Body of pancreas (tissue), 4 donors: ENCODE measurements at places on chromosomes 4 and X. TPM values are rescaled to one million over a fixed set of nuclear protein-coding genes. Genes with fewer than 3 reads are reported as not detected.

The SPIN2A gene
- 0.26 TPM for total RNA-seq

The HSFX1 gene
- total RNA-seq, result 4.3 TPM

The RAB39B gene
- total RNA-seq, result not detected

The HTN1 gene
- not detected for total RNA-seq

The GRID2 gene
- total RNA-seq, result not detected

DNA sequence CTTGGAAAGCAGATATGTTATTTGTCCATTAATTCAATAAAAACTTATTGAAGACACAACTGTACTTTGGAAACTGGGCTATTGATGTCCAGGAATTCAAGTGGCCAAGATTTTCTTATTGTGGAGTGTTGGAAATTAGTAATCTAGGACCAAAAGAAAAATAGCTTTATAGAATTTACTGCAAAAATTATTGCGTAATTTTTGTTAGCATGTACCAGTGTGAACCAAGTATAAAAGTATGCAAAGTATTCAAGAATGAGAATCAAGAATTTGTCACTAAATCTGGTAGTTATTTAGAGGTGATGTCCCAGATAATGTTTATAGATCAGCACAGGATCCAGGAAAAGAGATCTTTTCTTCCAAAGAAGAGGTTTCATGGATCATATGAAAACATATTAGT lies 468.9 kb upstream of the CTSO start:
- H3K4me3 ChIP-seq, result no peak overlapping the region
- H3K36me3 ChIP-seq, result no peaks in the 10 kb centered on the region
- H3K27ac ChIP-seq, result no peak overlapping the region

DNA sequence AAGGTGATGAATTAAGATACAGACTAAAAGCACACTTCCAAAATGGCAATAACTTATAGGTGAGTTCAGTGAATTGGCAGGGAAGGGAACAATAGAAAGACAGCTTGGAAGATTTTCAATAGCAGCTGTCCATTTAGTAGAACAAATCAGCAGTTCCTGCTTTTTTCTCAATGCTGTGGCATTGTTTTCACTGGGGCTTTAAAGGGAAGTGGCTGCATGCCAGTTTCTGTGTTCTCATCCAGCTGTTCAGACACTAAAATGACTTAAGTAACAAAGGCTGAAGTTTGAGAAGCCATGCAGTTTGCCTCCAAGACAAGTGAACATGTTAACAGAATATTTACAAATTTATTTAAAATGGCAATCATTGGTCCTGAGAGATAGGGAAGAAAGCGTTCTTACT lies 291.9 kb downstream of the FAM47A start:
- DNase-seq, result no peak
- no peaks in the 10 kb centered on the region for H3K4me1 ChIP-seq
- no peak overlapping the region for H3K27ac ChIP-seq
- H3K27me3 ChIP-seq, result no peaks in the 10 kb centered on the region
- no peaks in the 10 kb centered on the region for H3K36me3 ChIP-seq

DNA sequence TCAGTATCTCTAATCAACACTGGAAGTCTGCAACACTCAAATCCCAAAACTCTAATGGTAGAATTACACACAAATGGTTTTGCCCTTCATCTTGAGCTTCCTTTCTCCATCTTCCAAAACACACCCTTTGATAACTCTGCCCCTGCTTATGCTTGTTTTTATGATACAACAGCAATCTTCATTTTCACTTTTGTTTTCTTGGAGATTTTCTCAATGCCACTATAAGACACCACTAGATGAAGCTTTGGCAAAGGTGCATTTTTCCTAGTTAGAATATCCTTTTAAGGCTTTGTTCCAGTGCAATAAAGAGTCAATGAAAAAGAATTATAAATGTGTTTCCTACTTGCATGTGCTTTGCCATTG lies 472.4 kb upstream of the NWD2 start:
- no peak overlapping the region for H3K4me3 ChIP-seq
- no peaks in the 10 kb centered on the region for H3K36me3 ChIP-seq
- no peaks in the 10 kb centered on the region for H3K27me3 ChIP-seq
- H3K27ac ChIP-seq, result no peak overlapping the region

DNA sequence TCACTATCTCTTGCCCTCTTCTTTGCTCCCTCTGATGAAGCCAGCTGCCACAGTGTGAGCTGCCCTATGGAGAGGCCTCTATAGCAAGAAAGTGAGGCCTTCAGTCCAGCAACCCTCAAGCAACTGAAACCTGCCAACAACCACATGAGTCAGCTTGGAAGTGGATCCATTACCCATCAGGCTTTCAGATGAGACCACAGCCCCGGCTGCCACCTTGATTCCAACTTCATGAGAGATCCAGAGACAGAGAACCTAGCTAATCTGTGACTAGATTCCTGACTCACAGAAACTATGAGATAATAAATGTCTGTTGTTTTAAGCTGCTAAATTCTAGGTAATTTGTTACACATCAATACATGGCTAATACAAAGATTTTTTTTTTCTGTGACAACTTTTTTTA lies 20.4 kb upstream of the WAS start:
- no peak overlapping the region for H3K27ac ChIP-seq
- H3K27me3 ChIP-seq, result no peaks in the 10 kb centered on the region
- no peak overlapping the region for H3K4me3 ChIP-seq
- no peak for DNase-seq

DNA sequence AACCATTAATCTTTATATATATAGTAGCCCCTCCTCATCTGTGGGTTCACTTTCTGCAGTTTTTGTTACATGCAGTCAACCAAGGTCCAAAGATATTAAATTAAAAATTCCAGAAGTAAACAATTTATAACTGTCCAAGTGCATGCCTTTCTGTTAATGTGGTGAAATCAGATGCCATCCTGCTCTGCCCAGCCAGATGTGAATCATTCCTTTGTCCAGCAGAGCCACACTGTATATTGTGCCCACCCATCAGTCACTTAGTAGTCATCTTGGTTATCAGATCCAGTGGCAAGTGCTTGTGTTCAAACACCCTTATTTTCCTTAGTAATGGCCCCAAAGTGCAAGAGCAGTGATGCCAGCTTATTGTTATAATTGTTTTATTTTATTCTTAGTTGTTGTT lies 17.2 kb upstream of the PRDM5 start:
- no peaks in the 10 kb centered on the region for H3K36me3 ChIP-seq
- no peak for DNase-seq
- no peaks in the 10 kb centered on the region for H3K27me3 ChIP-seq
- H3K4me3 ChIP-seq, result no peak overlapping the region
- no peaks in the 10 kb centered on the region for H3K4me1 ChIP-seq
- no peak overlapping the region for H3K27ac ChIP-seq

DNA sequence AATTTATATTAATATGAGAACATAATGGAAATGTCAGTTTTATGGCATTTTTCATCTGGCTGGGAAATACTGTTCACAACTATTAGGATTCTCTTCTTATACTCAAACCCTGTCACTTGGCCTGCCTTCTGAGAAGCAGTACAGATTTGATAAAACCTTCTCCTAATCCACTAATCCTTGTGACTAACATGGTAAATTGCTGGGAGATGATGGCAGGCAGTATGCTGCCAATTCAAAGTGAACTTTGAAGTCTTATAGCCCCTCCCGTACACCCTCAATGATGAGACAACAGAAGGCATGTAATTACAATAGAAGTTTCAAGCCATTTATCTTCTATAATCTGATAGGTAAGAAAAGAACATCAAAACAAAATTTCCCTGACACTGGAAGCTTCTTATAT lies 36.9 kb downstream of the PAQR3 start:
- no peaks in the 10 kb centered on the region for H3K4me1 ChIP-seq
- H3K4me3 ChIP-seq, result no peak overlapping the region
- no peak overlapping the region for H3K27ac ChIP-seq

- H3K4me3 ChIP-seq, result no peak overlapping the region
- no peaks in the 10 kb centered on the region for H3K27me3 ChIP-seq
- H3K36me3 ChIP-seq, result no peaks in the 10 kb centered on the region
- H3K4me1 ChIP-seq, result no peaks in the 10 kb centered on the region
- DNase-seq, result no peak
These were observed 96.2 kb upstream of the IL1RAPL2 start for GRCh38 chrX:104469771-104470170.

DNA sequence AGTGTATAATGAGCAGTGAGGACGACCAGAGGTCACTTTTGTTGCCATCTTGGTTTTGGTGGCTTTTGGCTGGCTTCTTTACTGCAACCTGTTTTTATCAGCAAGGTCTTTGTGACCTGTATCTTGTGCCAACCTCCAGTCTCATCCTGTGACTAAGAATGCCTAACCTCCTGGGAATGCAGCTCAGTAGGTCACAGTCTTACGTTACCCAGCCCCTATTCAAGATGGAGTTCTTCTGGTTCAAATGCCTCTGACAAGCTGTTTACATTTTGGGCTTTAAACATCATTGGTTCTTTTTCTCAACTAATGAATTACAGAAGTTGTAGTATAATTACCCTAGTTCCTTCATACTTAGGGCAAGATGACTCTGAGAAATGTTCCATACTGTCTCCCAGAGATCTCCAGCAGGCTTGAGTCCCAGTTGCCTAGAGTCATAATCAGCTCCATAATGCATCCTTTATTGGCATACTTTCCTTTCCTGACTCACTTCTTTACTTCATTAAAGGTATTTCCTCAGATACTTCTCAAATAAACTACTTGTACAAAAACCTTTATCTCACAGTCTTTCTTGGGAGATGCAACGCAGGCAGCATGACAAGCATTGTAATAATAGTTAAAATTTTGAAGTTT lies 136.5 kb downstream of the KDM6A start:
- no peak for DNase-seq
- H3K4me3 ChIP-seq, result no peak overlapping the region
- H3K27me3 ChIP-seq, result no peaks in the 10 kb centered on the region
- H3K36me3 ChIP-seq, result no peaks in the 10 kb centered on the region
- H3K27ac ChIP-seq, result no peak overlapping the region
- H3K4me1 ChIP-seq, result no peaks in the 10 kb centered on the region

GRCh38 chrX:101485212-101485949 lies at the start of gene ARMCX4:
Gene ARMCX4 (plus strand): TSS chrX:101485456. CDS start chrX:101488590, 3,134 bp downstream.
- no peak within 1 kb of the TSS for H3K4me3 ChIP-seq
- no peaks in the 10 kb centered on the region for H3K36me3 ChIP-seq

DNA sequence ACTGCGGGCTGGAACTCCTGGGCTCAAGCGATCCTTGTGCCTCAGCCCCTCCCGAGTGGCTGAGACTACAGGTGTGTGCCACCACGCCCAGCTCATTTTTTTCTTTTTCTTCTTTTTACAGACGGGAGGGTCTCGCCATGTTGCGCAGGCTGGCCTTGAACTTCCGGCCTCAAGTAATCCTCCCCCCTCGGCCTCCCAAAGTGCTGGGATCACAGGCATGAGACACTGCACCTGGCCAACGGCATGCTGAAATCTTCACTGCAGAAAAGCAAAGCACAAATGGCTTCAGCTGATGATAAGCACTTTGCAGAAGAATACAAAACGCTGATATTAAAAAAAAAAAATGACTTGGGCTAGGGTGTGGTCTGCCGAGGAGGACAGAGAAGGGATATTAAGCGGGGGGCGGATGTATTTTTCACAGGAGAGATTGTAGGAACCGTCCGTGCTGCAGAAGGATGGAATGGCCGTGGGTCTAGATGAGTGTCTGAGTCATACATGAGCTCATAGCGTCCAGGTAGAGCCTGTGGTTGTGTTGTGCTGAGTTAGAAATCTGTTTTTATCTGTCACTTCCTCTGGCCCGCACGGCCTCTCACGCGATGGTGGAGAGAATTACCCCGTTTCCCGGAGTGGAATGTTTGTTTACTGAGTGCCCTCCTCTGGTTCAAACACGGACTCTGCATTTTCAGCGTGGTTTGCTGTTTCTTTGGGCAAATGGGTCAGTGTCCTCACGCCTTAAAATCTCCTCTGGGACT lies 8.5 kb upstream of the AKAP17A start:
- H3K36me3 ChIP-seq, result no peaks in the 10 kb centered on the region
- no peak overlapping the region for H3K4me3 ChIP-seq

GRCh38 chr4:119209586-119209985 lies 2.9 kb upstream of the USP53 start:
- no peaks in the 10 kb centered on the region for H3K36me3 ChIP-seq
- no peaks in the 10 kb centered on the region for H3K27me3 ChIP-seq
- H3K4me3 ChIP-seq, result no peak overlapping the region
- DNase-seq, result no peak
- H3K27ac ChIP-seq, result no peak overlapping the region

DNA sequence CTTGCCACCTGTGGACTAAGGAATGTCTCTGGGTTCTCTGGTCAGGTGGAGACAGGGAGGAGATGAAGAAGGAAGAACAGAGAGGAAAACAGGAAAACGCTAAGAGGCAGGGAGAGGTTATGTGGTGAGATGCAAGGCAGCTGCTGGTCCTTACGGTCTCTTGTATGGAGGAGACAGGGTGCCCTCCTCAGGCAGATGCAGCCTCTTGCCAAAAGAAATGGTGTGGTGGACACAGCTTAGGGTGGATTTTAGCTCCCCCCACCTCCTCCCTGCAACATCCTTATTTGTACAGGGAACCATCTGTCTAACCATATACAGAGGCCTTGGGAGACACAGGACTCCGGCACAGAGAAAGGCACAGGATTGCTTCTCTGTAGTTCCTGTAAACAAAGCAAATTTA lies 9.7 kb downstream of the OCIAD2 start:
- peaks cover 6% of the 10 kb centered on the region for H3K36me3 ChIP-seq
- H3K27me3 ChIP-seq, result no peaks in the 10 kb centered on the region
- H3K4me3 ChIP-seq, result no peak overlapping the region
- no peak for DNase-seq

- no peak overlapping the region for H3K4me3 ChIP-seq
- H3K36me3 ChIP-seq, result no peaks in the 10 kb centered on the region
- H3K4me1 ChIP-seq, result no peaks in the 10 kb centered on the region
- H3K27ac ChIP-seq, result no peak overlapping the region
- no peaks in the 10 kb centered on the region for H3K27me3 ChIP-seq
These were observed 60.1 kb upstream of the SORCS2 start for GRCh38 chr4:7132249-7132648.
